ENCODE measurements at places on chromosomes 11 and 22.

- no peak for DNase-seq
Observed at GRCh38 chr11:40987776-40988435, 471.5 kb downstream of the LRRC4C start.

- no peak for DNase-seq
Observed at GRCh38 chr22:22167791-22168189, 76.8 kb upstream of the VPREB1 start.

DNA sequence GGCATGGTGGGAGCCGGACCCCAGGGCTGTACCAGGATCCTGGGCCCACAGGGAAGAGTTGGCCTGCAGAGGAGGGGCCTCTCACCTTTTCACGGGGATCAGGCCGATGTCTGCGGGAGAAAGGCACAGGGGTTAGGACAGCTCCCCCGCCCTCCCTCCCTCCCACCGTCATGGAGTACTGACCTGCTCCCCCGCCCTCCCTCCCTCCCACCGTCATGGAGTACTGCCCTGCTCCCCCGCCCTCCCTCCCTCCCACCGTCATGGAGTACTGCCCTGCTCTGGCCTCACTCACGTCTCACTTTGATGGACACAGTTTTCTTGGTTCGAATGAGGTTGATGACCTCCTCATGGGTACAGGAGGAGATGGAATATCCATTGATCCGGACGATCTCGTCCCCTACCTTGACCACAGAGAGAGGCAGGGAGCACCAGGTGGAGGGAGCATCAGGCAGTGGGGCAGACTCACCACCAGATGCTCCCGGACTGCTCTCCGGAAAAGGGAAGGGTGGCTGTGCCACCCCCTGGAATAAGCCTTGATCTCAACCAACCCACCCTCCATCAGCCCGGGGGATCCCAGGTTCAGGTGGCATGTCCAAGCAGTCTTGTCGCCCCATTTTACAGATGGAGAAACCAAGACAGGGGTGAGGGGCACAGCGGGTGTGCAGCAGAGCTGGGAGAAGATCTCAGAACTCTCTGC is 17.1 kb downstream of the USH1C start:
- no peak for DNase-seq

GRCh38 chr22:49373289-49373666 is 454.4 kb downstream of the BRD1 start:
- no peak for DNase-seq

DNA sequence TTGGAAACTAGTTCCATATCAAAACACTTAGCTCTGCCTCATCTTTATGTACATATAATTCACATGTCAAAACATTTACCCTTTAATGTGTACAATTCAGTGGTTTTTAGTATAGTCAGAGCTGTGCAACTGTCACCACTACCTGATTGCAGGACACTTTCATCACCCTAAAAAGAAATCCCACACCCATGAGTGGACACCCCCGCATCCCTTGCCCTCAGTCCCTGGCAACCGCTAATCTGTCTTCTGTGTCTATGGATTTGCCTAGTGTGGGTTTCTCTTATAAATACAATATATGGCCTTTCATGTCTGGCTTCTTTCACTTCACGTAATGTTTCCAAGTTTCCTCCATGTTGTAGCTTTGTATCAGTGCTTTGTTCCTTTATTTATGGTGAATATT is 8.6 kb upstream of the EMID1 start:
- DNase-seq, result no peak

- DNase-seq, result no peak
Observed at GRCh38 chr11:36248436-36248835, 40.8 kb downstream of the COMMD9 start.

DNA sequence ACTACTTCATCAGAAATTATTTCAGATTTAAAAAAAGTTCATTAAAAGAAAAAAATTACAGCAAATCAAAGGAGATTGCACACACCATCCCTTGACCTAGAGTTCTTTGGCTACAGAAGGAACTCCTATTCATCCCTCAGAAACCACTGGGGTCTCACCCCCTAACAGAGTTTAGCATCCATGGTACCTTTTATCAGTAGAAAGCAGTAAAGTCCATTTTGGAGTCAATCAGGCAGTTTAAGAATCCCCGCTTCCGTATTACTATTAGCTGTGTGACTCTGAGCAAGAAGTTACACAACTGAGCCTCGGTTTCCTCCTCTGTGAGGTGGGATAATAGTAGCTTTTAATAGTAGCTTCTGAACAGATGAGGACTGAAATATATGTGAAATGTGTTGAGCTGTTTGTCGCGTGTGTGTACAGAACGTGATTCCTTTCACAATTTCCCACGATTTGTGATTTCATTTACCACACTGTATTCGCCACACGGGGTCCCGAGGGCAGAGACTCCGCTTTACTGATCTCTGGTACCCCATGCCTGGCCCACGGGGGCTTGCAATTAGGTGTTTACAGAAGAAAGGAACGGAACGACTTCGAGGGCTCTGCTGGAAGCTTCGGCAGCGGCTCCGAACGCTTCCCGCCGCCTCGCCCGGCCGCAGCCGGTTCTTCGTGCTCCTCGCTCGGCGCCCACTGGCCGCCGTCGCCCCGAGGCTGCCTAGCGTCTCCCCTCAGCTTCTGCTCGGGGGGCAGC is 72.5 kb upstream of the ZBED5 start:
- no peak for DNase-seq

- no peak for DNase-seq
Observed at GRCh38 chr11:69841859-69842698, 22.9 kb upstream of the FGF3 start.

- no peak for DNase-seq
Observed at GRCh38 chr11:63919267-63920125, 2.5 kb upstream of the RCOR2 start.

DNA sequence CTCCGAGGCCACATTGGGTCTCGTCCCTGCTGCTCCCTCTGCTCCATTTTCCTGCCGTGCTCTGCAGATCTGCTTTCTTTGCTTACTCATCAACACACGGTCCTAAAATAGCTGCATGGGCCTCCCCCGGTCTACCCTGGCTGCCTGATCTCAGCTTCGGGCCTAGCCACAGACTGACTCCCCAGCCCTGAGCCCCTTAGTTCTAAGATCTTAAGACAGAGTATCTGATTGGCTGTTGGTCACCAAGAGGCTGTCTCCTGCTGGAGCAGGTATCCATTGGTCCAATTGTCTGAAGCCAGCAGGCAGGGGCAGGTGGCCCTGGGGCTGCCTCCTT is 53.7 kb upstream of the NECTIN1 start:
- DNase-seq, result no peak

DNA sequence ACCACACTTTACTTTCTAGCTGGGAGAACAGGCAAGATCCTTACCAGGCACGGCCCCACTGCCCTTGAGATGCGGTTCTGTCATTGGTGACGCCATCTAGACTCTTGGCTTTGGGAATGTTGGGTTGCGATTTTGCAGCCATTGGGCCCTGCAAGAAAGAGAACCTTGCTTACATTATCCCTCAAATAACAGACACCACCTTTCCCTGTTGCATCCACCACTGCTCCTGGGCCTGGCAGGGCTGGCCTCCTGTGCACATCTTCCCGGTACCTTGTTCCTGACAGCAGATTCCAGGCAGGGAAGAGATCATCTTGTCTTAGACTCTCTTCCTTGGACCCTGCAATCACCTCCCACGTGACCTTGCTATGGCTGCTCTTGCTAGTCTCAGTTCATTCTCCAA is 3.4 kb downstream of the DHCR7 start:
- no peak for DNase-seq

- DNase-seq, result no peak
Observed at GRCh38 chr22:20979243-20979809, 2.8 kb upstream of the LZTR1 start.
